Activated T-helper 1 cell treated with anti-CD3 and anti-CD28 coated beads, Interleukin-12 subunit alpha, Interleukin-12 subunit beta, Interleukin-2, Interleukin-4 antibody, amounts not matched to agents 30 ng/mL and 10 ng/mL and 1 ng/mL, durations not matched to agents 14 hours and 24 hours and 36 hours (primary cell): ENCODE measurements at places on chromosomes 12 and 14.

- no peak for DNase-seq
These were observed 323.9 kb downstream of the BCL11B start for GRCh38 chr14:98947911-98948595.

DNA sequence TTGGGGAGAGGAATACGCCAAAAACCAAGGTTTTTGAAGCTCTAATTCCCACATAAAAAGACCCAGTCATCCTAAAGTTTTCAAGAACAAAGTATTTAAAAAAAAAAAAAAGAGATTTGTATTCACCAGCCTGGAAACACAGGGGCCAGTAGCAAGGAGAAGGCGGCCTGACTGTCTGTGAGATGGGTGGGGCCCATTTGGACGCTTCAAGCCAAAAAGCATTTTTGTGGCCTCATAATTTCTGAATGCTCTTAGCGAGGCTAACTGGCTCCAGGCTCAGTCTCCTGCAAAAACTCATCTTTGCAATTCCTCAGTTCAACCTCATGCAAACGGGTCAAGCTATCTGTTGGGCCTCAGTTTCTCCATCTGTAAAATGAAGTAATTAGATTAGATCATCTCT lies 514.1 kb downstream of the MED13L start:
- DNase-seq: no peak

GRCh38 chr12:67042697-67043131 lies 226.4 kb upstream of the CAND1 start:
- DNase-seq: no peak

DNA sequence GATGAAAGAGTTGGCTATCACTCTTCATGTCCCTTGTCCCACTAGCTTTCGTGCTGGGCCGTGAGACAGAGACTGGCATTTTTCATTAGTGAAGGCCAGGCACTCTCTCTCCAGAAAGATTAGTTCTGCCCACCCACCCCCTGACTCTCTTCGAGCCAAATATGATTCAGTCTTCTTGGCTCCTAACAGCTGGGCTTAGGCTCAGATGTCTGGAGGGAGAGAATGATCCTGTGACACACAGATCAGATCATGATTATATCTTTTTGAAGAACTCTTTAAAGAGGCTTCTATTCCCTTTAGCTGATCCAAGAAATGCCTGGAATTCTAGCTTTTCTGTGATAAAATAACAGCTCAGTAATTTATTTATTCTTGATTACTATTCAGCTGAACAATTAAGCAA lies 5.2 kb upstream of the GNG2 start:
- DNase-seq: no peak

DNA sequence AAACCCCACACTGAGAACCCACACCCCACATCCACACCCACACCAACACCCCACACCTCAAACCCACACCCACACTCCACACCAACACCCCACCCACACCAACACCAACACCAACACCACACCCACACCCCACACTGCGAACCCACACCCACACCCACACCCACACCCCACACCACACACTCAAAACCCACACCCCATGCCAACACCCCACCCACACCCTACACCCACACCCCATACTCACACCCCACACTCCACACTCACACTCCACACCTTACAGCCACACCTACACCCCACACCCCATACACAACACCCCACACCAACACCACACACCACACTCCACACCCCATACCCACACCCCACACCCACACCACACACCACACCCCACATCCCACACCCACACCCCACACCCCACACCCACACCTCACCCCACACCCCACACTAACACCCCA lies 38.0 kb downstream of the TMEM120B start:
- DNase-seq: no peak

DNA sequence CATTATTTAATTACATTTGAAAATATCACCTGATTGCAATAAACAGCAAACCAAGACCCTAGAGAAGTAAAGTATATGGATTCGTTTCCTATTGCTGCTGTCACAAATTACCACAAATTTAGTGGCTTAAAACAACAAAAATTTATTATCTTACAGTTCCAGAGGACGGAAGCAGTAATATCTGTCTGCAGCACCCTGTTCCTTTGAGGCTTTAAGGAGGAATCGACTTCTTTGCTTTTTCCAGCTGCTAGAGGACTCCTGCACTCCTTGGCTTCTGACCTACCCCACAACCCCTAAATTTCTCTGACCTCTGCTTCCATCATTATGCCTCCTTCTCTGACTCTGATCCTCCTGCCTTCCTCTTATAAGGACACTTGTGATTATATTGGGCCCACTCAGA lies 23.8 kb upstream of the PPM1A start:
- no peak for DNase-seq

DNA sequence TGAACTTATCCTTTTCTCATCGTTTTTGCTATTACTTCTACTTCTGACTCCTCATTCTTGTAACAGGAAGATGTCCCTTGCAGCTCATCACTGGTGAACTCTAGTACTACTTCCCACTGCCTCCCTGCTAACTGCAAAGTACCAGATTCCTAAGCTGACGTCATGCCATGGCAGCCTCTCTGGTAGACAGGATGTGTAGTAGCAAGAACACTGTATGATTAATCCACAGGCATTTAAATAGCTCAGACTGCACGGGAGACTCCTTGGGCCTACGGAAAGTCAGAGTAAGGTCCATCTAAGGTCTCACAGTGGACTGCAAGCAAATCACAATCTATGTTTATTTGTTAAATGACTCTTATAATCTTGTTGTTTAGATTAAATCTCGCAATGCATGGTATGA lies 43.5 kb downstream of the DNAI7 start:
- no peak for DNase-seq

- DNase-seq: no peak
These were observed 241.2 kb upstream of the FKBP4 start for GRCh38 chr12:2553388-2554126.

GRCh38 chr12:56300644-56301464 lies 724 bp upstream of the CS start:
- DNase-seq: no peak

DNA sequence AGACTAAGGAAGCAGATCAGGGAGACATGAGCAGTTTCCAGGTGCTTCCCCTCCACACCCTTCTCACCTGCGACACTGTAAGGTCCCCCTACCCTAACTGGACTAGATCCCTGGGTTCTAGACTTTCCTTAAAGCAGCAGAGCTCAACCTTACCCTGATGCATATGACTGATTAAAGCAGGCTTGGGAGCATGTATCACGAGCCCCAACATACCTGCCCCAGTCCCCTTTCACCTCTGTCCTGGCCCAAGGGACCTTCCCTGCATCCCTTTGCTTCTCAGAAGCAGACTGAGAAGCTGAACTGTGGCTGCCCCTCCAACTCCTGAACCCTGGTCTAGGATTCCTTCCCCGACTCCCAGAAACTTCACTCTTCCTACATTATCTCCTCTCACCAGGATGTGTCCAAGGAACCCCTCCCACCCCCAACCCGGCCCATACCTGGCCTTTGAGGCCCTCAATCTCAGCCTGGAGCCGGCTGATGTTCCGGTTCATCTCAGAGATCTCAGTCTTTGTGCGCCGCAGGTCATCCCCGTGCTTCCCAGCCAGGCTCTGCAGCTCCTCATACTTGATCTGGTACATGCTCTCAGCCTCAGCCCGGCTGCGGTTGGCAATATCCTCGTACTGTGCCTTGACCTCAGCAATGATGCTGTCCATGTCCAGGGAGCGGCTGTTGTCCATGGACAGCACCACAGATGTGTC lies 5.4 kb downstream of the KRT8 start:
- DNase-seq: no peak

DNA sequence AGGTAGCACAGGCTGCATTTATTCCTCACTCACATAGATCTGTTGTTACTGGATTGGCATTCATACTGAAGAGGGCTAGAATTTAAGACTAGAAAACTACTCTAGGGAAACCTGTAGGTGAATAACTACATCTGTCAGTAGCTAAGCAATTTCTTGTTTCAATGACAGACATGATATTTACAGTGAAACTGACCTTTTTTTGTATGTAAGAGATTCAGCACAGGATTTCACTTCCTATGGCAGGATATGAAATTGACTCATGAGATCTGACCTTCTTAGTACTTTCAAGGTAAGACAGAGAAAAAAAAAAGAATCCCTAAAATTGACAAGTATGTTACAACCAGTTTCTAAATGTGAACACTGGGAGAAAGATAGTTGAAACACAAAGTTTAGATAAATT lies 189.8 kb upstream of the SLC16A7 start:
- no peak for DNase-seq

- no peak for DNase-seq
These were observed 873.2 kb downstream of the NRXN3 start for GRCh38 chr14:79043194-79043889.

- DNase-seq: peak; percentile 44
These were observed 7.5 kb downstream of the ITGA5 start for GRCh38 chr12:54411391-54412241.
